ENCODE measurements at places on chromosomes 12 and 14.

GRCh38 chr14:23932639-23933038 lies 20.9 kb upstream of the DHRS4 start:
- DNase-seq = no peak

- DNase-seq = no peak
These were observed 71.3 kb downstream of the FLRT2 start for GRCh38 chr14:85601246-85601645.

- no peak for DNase-seq
These were observed 29.2 kb downstream of the BBS10 start for GRCh38 chr12:76318773-76319594.

DNA sequence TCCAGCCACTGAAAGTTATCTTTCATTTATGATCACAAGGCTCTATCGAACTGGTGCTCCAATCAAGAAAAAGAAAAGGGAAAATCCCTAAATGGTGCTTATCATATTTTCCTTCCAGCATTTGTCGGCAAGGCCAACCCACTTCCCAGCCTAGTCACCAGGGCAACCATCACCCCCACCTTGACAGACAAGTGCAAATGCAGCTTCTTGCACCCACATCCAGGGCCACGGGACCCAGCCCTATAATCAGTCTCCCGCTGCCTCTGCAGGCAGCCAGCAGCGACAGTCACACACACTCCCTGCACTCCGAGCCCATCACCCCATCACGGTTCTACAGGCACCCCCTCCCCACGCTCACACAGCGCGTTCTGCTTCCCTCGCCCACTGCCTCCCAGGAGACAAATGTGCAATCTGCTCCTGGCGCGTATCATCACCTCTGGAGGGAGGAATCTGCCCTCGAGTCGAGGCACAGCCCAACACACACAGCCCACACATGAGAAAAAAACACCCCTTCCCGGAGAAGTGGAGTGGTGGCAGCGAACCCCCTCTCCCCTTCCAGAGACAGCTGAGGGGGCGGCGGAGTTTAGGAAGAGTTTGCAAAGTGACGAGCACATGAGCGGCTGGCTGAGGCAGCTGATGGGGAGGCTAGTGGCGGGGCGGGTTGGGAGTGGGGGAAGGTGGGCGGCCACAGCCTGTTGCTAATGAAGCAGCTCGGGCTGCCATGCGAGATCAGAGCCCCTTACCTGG lies 9.3 kb upstream of the PPP4R4 start:
- DNase-seq = peak; percentile 18

DNA sequence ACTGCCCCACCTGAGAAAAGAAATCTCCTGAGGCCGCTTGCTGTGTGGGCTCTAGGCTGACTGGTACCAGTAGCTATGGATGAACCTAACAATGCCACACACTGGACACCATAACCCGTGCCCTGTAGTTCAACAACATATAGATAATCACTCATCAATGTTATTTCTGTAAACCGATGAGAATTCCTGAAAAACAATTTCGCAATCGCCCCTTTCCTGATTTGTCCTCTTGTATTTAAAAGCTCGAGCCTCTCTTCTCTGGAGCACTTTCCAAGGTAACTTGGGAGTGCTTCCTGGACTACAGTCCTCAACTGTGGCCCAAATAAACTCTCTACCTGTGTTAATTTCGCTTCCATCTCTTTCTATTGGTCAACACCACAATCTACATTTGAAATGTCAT lies 26.1 kb upstream of the PPP2R5C start:
- no peak for DNase-seq

All from stimulated activated CD4-positive, alpha-beta T cell treated with anti-CD3 and anti-CD28 coated beads, Interleukin-12 subunit alpha, Interleukin-12 subunit beta, amount 100 ng/mL, for 4 hours (primary cell).